ENCODE measurements at places on chromosomes 3 and 15. TPM values are rescaled to one million over a fixed set of nuclear protein-coding genes. Genes with fewer than 3 reads are reported as not detected.

- DNase-seq, result no peak
Observed at GRCh38 chr3:98994128-98994762, 92.8 kb upstream of the DCBLD2 start.

DNA sequence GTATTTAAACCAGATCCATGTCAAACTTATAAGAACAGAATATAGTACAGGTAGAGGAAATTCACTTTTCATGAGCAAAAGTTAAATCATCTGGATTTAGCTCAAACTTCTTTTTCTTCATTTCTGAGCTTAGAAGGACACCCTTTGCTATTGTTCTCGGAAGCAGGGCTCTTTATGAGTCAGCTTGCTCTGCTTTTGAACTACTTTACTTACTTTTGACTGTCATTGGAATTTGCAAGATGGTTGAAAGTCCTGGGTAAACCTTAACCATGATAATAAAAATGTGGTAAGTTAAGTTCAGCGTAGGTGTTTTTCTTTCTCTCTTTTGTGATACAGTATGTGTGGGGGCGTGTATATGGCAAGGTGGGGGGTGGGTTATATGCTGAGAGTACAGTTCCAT, 312.7 kb upstream of the DPH6 start:
- no peak for DNase-seq

DNA sequence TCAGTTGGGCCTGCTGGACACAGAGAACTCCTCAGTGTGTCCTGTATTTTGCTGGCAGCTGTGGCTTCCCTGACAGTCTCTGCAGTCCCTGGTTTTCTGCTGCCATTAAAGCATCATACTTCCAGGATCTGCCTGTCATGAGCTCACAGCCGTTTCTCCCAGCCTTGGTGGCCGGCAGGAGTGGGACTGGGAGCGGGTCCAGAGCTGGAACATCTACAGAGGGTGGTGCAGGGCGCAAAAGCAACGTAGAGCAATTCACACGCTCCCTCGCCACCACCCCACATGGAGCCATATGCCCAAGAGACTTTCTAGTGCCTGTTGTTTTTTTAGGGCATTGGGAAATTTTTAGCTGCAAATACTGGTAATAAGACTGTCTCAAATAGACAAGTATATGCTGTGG, 33.6 kb downstream of the ABTB1 start:
- DNase-seq, result no peak

C3orf62 gene
- 1.9 TPM for total RNA-seq

CDC25A gene
- total RNA-seq, result 0.58 TPM

DNA sequence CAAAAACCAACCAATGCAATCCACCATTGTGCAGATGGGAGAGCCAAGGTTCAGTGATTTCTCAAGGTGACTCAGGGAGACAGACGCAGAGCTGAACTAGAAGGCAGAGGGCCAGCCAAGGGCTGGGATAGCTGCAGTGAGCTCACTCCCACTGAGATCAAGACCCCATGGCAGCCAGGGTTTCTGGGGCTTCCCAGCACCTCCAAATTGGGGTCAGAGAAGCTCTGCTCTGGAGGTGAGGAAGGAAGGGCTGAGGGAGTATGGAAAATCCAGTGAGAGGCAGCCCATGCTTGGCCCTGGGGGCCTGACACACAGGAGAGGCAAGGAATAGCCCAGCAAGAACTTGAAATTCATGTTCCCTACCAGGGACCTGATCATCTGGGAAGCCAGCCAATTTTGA, 61.0 kb downstream of the ISG20 start:
- DNase-seq, result no peak

DNA sequence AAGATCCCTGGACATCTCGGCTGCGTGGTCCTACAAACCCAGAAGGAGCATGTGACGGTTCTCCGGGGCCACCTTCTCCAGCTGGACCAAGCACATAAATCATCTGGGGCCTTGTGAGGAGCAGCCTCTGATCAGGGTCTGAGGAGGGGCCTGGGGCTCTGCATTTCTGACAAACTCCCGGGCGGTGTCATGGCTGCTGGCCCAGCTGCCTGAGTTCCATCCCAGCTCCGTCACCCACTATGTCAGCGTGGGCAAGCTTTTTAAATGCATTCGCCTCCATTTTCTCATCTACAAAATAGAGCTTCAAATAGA, 126.3 kb upstream of the MEF2A start:
- DNase-seq, result peak; percentile 30

PLAAT1 gene
- total RNA-seq, result not detected

DNA sequence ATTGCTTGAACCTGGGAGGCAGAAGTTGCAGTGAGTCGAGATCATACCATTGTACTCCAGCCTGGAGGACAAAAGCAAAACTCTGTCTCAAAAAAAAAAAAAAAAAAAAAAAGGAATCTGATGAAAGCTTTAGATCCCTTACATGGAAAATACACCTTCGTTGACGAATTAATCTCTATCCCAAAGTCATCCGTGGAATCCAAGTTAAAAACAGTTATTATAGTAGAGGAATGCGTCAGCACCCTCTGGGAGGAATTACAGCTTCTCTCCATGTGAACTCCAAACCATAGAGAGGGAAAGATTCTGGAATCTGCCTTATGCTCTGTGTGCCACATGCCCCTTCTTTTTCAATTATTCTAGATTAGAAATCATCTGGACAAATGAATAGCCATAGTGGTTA, 192.3 kb upstream of the C2CD4B start:
- no peak for DNase-seq

DNA sequence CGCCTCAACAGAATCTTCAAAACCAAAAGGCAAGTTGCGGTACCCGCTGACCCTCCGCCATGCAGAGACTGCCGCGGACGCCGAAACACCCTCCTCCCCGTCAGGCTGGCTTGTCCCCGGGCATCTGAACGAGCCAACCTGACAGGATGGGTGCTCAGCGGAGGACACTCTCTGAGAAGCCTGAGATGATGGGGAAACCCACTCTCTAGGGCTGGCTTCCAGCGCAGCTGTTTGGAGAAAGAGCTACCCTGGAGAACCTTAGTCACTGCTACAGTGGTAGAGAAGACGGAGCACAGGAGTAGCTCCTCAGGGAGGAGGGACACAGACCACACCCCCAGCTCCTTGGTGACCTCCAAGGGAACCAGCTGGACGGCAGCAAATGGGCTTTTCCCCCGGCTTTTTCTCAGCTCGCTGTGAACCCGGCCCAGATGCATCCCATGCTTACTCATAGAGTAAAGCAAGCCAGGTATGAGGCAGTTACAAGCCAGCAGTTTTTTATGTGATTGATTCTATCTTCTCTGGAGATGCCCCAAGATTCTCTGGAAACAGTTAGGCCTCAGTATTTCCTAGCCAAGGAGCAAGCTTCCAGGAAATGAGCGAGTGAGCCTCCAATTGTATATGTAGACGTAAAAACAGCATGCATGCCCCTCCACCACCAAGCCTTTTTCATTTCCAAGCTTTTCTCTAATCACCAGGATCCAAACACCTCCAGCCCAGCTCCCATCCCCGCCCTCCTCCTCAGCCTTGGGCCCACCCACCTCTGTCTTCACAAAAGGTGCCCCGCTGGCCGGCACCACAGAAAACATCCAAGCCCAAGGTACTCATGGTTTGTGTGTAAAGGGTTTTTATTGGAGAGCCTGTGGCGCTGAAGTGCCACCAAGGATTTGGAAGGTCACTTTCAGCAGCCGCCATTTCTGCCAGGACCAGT, 38.7 kb downstream of the FAM174B start:
- no peak for DNase-seq

ITIH1 gene
- 1,331 TPM for total RNA-seq

SI gene
- not detected for total RNA-seq

GRCh38 chr3:125072749-125073389, 17.1 kb upstream of the HEG1 start:
- DNase-seq, result no peak

ATP10A gene
- 0.50 TPM for total RNA-seq

- no peak for DNase-seq
Observed at GRCh38 chr3:14320219-14320618, 82.2 kb upstream of the SLC6A6 start.

DNA sequence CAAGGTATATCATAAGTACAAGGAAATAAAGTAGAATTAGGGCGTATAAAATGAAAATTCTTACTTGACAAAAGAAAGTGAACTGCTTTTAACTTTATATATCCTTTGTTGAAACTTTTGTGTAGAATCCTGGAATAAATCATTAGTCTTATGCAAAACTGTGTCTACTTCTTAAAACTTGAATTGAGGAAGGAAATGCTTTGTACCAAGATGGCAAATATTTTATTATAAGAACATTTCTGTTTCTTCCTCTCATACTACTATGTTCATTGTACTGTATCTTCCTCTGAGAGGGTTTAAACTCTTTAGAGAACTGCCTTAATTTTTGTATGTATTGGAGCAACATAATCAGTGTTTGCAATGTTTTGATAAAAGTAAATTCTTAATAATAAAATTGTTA, 42.0 kb downstream of the RASA2 start:
- no peak for DNase-seq

LRRC2 gene
- total RNA-seq, result 7.4 TPM

KBTBD13 gene
- total RNA-seq, result not detected

GRCh38 chr3:60979461-60980341, 271.6 kb downstream of the FHIT start:
- no peak for DNase-seq

DNA sequence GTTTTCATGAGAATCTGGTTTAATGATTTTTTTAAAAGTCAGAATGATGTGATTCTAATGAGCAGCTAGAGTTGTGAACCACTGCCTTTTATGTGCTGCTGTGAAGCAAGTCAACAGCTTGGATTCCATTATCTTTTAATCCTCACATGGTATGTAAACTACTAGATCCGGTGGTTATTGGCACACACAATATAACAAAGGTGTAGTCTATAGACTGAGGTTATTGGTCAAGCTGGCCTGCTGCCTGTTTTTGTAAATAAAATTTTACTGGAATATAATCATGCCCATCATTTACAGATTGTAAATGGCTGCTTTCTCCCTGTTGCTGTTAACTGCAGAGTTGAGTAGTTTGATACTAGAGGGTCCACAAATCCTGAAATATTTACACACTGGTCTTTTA, 103.1 kb downstream of the OTOL1 start:
- DNase-seq, result no peak

GRCh38 chr15:63606308-63606707, 9.1 kb downstream of the FBXL22 start:
- DNase-seq, result no peak

GRCh38 chr3:169146179-169146665, 517.3 kb downstream of the MECOM start:
- peak; percentile 59 for DNase-seq

GRCh38 chr3:32095431-32095830, 11.0 kb upstream of the GPD1L start:
- no peak for DNase-seq

GRCh38 chr3:182487611-182488010, 305.7 kb upstream of the ATP11B start:
- DNase-seq, result no peak
